ENCODE measurements at places on chromosomes 12 and 14.
A peak's percentile ranks its signal among the peaks of the same experiment; 100 is the strongest.

DNA sequence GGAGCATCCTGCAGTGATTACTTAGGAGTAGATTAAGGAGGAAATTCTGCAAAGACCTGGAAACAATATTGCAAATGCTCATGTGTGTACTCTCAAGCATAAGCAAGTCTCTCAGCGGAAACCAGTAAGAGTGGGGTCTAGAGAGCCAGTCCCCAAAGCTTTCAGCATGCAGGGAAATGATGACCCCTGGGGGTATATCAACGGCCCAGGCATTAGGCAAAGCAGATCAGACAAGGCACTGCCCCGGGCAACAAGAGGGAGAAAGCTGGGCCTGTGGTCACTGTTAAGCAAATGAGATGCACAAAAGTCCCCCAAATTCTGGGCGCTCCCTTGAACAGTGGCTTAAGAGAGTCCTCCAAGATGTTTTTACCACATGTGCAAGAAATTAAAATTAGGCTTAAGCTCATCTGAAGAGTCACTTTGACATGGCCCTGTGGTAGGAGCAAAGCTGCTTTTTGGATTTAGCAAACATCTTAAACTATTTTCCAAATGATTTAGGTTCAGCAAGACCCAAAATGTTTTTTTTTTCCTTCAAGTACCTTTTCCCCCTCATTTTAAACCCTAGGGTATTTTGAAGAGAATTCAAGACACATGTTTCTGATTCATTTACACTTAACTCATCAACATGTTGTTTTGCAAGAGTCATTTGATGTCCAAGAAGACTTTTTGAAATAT, 457.1 kb upstream of the TBX3 start:
- no peak for DNase-seq

DNA sequence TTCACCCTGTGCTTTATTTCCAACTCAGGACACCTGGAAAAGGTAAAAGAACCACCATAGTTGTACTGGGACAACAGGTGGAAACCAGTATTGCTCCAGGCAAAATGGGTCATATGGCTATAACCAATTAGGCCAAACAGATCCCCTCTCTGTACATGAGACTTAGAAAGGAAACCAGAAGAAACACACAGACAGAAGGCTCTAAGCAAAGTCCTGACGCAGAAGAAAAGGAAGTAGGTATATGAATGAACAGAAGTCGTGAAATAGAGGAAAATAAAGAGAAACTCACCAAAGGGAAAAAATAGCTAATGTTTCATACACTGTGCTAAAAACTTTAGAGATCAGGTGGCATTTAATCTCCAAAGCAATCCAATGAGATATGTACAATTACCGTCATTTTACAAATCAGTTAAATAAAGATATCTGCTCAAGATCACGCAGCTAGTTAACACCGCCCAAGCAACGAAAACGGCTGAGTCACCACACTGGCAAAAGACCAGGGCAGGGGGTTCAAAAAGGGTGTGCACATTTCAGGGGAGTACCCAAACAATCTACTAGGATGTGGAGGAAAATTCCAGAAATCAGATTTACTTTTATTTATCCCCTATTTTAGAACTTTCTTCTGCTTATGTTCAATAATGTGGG, 82.3 kb downstream of the ITPR2 start:
- DNase-seq, result no peak

- no peak for DNase-seq
Measured at GRCh38 chr12:20830456-20830855, 20.0 kb downstream of the SLCO1B3 start.

DNA sequence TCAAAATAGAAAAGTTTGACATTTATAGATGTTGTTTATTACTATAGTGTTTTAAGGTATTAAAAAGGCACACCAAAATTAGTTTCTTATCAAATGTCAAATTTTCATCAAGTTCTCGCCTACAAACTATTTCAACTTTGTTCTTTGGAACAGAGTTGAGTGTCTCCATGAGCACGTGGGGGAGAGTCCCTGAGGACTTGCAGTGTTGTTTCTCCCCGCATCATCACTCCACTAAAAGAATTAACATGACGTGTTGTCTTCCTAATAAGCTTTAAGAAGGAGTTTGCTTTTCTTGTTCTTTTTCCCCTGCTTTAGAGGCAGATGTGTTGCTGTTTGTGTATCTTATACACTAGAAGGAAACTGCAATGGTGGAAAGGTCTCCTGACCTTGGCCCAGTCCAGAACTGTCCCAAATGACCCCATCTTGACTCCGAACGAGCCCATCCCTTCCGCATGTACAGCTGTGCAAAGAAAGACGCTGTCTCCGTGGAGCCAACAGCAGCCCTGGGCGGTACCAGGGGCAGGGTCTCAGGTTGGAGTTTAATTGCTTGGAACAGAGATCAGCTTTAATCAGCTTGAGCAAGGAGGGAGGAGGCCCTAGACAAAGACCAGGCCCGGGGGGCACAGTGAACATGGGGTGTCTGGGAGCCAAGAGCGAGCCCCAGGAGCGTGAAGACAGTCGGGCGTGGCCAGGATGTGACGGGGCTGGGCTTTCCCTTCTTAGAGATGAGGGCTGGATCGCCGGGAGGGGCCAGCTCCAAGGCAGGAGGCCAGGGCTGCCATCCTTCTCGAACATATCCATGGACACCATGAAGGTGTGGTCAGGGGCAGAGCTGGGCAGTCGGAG, 215.4 kb upstream of the RTL1 start:
- DNase-seq, result no peak

DNA sequence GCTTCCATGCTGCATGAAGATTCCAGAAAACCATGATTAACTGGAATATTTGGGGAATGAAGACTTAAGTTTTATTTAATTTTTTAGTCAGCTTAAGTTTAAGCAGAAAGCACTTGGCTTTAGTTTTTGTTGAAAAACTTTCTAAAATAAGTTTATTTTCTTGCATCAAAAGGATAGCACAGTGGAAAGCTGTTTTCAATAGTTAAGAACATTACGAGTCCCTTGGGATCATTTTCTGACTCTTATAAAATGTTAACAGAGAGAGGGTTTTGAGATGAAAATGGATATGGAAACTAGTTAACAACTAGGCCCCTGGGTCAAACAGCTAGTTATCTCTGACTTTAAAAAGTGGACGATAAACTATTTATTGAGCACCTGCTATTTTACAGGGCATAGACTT, 181.9 kb upstream of the SLC38A2 start:
- no peak for DNase-seq

GRCh38 chr12:114774197-114774596, 90.2 kb upstream of the TBX3 start:
- no peak for DNase-seq

GRCh38 chr12:104888892-104889291, 69.2 kb downstream of the SLC41A2 start:
- no peak for DNase-seq

DNA sequence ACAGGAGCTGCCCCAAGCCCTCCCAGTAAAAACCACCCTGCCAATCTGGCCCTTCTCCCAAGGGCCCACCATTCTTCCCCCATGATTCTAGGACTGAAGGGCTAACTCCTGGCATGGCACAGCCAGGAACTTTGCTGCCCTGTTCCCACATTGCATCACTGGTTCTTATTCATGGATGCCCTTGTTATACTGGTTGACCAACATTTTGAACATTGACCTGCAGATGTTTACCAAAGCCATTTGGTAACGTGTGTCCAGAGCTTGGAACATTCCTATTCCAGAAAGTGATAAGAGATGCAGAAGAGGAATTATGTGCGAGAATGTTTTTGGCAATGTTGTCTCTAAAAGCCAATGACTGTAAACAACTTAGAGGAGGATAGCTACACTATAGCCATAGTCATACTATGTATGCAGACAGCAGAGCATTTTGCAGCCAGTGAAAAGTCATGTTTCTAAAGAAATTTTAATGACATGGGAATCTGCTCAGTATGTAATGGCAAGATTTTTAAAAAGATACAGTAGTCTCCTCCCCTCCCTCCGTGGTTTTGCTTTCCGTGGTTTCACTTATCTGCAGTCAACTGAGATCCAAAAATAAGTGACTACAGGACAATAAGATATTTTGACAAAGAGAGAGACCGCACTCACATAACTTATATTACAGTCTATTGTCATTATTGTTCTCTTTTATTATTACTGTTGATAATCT, 108.8 kb downstream of the DAAM1 start:
- DNase-seq, result no peak

DNA sequence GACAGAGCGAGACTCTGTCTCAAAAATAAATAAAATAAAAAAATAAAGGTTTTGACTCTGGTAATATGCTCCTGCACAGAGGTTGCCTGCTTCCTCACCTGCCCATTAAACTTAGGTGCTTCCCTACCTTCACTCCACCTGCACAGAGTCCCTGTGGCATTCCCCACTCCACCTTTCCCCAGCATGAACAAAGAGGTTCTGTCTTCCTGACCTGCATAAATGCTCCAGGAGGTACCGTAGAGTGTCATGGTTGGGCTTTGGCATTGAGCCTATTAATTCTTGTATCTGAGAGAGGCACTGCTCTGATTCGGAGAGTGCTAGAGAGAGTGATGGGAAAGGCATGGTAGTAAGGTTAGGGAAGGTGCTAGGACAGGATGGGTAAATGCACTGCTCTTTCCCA, 6.3 kb downstream of the ARHGAP9 start:
- DNase-seq, result no peak

DNA sequence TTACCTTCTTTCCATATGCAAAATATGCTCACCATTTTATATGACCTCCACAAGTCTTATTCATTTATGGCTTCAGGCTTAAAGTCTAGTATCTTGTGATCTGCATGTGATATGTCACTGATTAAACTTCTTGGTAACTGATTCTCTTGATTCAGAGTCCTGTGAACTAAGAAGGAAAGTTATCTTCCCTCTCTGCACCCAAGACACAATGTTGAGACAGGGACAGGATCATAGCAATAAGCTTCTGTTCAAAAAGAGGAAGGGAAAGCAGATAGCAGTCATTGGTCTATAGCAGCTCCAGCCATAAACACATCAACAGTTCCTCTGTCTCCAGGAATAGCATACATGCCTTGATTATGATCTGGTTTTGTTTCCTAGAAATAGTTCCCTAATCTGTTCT, 103.1 kb downstream of the UNC79 start:
- DNase-seq, result no peak

- no peak for DNase-seq
Measured at GRCh38 chr12:71469258-71469750, 29.7 kb downstream of the LGR5 start.

- no peak for DNase-seq
Measured at GRCh38 chr14:91231446-91231845, 13.1 kb downstream of the GPR68 start.

DNA sequence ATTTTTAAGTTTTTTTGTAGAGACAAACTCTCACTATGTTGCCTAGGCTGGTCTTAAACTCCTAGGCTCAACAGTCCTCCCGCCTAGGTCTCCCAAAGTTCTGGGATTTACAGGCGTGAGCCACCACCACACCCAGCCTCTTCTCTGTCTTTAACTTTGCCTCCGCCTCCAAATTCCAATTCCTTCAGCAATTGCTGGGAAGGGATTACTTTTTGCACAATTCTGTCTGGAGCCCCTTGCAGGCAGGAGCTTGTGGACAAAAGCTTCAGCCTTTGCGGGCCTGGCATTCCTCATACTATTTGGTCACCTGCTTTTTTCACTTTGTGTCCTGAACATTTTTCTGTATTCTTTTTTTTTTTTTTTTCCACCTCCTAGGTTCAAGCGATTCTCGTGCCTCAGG, 26.0 kb downstream of the SH2B3 start:
- DNase-seq, result no peak

DNA sequence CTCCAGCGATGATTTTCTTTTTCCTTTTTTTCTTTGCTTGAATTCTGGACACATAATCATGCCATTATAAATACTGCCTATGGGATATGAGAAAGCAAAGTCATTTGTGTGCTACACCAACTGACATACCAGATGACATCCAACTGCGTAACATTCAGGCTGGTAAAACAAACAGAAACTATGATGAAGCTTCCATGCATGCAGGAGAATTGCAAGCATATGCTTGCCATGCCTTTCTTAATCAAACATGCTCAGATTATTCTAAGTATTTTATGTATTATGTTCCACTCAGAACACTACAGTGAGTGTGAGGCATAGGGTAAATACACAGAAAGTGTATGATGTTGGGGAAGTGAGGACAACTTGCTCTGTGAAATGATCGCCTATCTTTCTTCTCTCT, 97.4 kb downstream of the C12orf50 start:
- DNase-seq, result peak; percentile 38

DNA sequence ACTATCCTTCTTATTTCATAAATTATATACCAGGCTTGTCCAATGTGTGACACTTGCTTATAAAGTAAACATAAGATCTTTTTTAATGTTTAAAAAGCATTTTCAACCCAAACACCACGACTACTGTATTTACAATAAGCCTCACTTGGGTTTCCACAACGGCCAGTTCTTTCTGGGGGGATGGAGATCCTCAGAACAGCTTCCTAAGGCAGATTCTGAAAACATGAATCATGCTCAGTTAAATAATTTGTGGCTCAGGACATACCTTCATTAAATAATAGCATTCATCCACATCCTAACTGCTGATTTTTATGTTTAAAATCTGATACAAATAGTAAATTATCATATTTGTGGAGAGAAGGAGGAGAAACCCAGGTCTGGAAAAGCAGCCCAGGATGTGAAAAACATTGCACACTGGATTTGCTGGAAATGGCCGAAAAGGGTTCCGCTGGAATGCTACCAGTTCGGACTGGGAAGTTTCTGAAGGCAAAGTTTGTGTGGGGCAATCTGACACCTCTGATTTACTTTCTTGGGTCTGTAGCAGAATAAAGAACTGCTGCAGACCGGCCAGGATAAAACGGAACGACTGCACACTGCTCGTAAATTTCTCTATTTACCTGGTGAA, 597 bp downstream of the GLT8D2 start:
- DNase-seq, result peak; percentile 25

GRCh38 chr12:25677232-25677937, 124.3 kb upstream of the LMNTD1 start:
- DNase-seq, result no peak

DNA sequence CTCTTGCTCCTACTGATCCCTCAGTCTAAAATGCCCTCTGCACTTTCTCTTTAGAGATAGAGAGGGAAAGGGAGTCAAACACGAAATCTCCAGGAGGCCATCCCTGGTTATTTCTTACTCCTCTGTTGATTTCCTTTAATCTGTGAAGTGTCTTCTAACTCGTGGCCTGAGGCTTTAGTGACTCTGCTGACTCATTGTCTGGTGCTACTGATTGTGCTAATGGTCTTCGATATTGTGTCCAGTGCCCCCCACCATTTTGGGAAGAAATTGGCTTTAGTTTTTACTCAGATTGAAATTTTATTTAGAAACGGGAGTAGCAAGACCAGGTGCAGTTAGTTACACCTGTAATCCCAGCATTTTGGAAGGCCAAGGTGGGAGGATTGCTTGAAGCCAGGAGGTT, 839 bp downstream of the CLEC9A start:
- no peak for DNase-seq

DNA sequence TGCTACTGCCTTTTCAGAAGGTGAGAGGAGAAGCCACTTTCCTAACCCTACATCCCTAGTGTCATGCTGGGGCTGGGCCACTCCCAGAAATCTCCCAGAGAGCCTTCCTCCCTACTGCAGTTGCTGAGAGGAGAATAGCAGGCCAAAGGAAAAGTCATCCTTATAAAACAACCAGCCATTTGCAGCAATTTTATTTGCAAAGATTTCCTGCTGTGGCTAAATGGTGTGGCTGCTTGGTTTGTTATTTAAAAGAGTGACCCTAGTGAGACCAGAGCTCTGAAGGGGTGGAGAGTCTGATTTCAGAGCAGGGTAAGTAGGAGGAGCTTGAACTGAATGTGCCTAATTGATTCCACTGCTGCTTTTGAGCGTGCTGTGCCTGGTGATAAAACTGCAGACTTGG, 232.0 kb downstream of the GRIN2B start:
- DNase-seq, result no peak
